ENCODE measurements at places on chromosomes 16 and 17.

- DNase-seq = no peak
Observed at GRCh38 chr16:26898200-26898599, 168.5 kb upstream of the C16orf82 start.

- DNase-seq = no peak
Observed at GRCh38 chr17:2421315-2422147, 20.7 kb upstream of the MNT start.

- DNase-seq = no peak
Observed at GRCh38 chr16:71855937-71856662, 10.3 kb downstream of the ATXN1L start.

- DNase-seq = no peak
Observed at GRCh38 chr17:38735161-38735997, 5.2 kb downstream of the CISD3 start.
